ENCODE measurements at places on chromosomes 5 and 9.

DNA sequence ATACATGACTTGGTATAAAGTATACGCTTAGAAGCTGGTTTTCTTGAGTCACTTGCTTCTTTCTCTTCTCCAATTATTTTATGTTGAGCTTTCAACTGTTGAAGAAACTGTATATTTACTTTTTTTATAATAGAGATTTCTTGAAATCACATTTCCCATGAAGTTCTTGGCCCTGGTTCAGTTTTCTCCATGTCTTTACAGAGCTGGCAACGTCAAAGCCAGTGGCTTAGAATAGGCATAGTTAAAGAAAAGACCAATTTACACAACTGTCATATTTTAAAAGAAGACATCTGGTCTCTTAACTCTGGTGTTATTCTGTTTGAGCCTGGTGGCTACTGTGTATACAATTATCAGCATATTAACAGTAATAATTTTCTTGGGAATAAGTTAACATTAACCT, 1249.3 kb downstream of the CDH12 start:
- DNase-seq = no peak

- DNase-seq = no peak
Measured at GRCh38 chr5:115374057-115374775, 77.8 kb upstream of the CCDC112 start.

GRCh38 chr9:71795097-71795813, 26.9 kb upstream of the CEMIP2 start:
- DNase-seq = no peak

DNA sequence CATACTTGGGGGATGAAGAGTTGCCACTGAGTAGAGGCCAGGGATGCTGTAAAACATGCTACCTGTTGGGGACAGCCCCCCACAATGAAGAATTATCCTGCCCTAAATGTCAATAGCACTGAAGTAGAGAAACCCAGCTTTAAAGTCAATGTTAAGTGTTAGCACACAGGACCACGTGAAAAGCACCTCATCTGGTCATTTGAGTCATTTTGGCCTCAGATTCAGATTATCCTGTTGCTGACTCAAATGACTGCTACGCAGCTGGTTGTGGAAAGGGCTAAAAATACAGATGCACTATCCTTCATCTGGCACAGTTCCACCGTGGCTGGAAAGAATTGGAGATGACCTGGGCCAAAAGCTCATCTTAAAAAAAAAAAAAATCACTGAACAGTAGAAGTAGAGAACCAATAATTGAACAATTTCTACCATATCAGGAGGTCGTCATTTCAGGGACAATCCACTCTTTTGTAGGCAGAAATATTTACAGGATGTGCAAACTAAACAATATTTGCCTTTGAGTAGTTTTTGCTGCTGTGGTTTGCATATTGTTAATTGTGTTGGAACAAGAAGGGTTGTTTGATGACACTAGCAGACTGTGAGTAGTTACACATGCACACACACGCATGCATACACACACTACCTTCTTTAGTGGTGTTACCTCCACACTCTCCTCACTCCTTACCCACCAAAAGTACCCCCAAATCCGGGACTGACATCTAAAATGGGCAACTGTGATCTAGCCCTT, 195.3 kb upstream of the KLF9 start:
- DNase-seq = no peak

DNA sequence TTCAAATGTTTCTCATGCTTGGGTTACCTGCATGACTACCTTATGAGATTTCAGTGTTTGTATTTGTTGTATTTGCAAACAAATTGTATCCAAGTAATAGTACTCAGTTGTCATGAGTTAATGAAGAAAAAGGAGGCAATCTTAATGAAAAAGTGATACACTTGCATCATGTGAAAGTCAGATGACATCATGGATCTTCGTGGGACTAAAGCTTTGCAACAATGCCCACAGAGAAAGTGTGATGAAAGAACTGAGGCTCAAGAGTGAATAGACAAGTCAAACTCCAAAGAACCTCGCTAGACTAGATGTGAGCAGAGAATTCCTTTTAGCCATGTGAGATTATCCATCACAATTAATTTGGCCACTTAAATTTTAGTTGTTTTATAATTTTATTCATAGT, 75.4 kb upstream of the ADRB2 start:
- DNase-seq = no peak

DNA sequence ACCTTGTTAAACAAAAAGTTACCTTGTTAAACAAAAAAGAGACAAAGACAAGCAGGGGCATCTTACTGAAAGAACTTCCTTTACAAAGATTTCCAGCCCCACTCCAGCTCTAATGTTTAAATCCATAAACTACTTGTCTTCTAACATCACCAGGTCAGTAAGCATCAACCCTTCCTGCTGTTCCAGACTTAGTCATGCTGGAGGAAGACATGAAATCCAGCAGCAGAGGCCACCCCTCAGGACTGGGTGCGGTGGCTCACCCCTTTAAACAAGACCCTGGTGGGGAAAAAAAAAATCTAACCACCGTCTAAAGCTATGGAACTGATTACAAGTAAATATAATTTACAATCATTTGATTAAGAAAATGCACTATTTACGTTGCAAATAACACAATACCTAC, 9.1 kb downstream of the PDCL start:
- no peak for DNase-seq

DNA sequence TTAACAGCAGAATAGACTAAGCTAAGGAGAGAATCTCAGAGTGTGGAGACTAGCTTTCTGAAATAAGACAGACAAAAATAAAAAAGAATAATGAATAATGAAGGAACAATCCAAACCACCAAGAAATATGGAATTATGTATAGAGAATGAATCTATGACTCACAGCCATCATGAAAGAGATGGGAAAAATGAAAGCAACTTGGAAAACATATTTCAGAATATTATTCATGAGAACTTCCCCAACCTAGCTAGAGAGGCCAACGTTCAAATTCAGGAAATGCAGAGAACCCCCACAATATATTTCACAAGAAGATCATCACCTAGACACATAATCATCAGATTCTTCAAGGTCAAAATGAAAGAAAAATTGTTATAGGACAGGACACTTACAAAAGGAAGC, 349.0 kb upstream of the MPDZ start:
- no peak for DNase-seq

DNA sequence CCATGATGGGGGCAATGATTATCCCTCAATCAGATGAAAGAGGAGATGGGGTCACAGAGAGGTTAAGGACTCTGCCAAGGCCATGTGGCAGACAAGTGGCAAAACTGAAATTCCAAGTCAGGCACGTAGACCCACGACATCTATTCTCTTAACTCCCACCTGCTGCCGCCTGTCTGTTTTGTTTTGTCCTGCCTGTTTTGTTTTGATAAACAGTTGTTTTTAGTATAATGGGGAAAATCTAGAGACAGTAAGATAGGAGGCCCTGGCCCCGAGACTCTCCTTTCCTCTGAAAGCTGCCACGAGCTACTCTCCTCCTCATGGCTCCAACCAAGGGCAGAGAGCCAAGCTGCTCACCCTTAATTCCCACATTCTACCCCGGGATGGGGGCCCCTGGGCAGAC, 4.9 kb downstream of the FSTL4 start:
- no peak for DNase-seq

DNA sequence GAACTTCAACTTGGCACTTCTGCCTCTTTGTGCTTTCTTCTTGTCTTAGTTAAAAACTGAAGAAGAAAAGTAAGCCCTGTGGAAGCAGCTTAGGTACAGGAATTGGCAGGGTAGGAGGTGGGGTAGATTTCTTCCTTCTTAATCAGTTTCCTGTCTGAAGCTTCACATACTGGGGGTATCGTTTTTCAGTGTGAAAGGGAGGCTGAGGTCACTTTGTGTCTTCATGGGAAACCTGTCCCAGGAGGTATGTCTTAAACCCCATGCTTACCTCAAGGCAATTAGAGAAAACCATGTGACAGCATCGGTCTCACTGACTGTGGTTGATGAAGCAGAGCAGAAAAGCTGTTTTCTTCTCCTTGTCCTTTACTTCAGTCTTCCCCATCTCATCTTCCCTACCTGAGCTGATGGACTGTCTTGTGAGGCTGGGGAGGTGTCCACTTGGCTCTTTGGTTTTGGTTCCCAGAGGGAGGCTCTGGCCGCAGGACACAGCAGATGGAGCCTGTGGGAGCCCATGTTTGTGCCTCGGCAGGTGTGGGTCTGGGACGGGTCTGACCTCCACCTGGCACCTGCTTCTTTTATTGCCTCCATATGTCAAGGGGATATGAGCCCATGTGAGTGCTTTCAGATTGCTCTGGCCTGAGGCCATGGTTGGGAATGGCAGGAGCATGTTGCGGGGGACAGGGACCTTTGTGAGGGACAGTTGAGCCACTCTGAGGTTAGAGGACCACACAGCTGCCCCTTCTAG, 47.0 kb downstream of the SH3GL2 start:
- DNase-seq = no peak

GRCh38 chr5:58891086-58891970, 308.5 kb downstream of the RAB3C start:
- peak; percentile 37 for DNase-seq

DNA sequence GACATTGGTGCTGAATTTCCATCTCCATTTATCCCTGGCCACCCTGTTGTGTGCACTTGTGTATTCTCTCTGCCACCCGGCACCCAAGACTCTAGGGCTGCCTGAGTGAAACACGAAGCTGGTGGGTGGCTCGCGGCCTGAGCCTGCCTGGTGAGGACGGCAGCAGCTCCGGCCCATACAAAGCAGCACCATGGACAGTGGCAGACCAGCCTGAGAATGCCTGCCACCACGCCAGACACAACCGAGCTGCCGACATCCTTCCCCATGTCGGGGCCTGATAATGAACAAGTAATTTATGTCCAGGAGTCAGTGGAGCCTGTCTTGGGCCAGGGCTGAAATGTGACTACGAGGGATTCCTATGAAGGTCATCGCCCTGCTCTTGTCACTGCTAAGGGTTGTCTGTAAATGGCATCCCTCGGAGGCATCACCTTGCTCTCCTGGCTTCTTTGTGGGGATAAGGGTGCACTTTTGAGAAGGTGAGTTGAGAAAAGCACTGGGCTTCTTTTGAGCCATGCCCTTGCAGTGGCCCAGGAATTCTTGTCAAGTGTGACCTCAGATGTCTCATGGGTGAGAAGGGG, 175.7 kb downstream of the MELK start:
- DNase-seq = no peak

DNA sequence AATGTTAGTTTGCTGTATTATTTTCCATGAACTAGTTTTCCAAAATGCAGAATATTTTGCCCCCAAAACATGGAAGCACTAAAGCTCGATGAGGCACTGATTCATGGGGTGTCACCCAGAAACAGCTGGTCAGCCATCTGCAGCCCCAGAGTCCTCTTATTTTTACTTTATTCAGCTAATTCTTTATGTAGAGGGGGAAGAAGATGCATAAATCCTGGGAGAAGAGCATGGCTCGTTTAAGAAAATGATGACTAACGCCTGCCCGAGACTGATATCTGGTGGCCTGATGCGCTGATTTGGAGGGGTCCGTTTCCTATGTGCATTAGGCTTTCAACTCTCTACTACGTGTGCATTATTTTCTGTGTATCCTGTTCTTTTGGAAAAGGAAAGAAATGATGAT, 390.3 kb upstream of the MEF2C start:
- DNase-seq = no peak

DNA sequence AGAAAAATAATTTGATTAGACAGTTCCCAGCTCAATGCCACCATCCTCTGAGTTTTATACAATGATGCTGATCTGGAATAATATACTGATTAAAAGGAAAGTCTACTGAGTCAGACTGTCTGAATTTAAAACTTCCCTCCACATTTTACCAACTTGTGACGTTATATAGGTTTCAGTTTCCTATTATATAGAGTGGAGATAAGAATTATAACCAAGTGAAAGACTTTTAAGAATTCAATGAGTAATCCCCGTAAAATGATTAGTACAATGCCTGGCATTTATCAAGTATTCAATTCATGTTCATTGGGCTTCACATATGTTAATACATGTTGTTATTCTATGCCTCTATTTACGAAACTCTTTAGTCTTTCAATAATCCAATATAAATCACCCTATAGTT, 166.0 kb downstream of the CDH9 start:
- no peak for DNase-seq

DNA sequence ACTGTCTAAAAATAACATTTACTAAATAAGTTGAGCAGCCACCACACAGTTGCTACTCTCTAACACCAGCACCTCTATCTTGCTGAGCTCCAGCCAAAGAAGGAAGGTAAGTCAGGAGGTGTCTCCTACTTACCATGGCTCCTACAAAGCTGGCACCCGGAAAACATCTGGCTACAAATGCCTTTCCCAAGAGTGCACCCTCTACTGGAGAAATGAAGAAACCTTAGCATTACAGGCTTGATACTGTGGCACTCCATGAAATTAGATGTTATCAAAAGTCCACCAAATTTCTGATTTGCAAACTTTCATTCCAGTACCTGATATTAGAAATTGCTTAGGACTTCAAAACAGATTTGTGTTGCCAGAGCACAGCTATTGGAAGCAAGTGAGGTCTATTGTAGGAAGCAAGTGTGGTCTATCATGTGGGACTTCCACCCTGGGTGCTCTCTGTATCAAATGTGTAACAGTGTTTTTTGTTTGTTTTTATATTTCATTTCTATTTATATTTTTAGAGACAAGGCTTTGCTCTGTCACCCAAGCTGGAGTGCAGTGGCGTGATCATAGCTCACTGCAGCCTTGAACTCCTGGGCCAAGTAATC, 25.7 kb upstream of the RFK start:
- no peak for DNase-seq

DNA sequence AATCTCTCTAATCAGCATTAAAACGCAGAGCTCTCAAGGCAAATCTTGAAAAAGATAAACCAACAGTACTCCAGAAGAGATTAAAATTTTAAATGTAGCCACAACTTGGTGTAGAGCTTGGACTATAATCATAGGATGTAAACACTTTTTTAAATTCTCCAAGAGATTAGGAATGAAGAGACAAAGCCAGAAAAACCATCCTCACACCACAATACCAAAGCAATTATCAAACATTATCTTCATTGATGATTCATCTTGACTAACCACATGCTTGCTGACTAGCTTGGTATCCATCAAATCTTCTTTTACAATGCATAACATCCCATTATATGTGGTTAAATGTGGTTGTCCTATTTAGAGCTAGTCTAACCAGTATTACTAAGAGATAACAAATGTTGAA, 815.1 kb downstream of the TLE1 start:
- no peak for DNase-seq

- no peak for DNase-seq
Measured at GRCh38 chr9:136943291-136944211, 987 bp downstream of the FBXW5 start.

DNA sequence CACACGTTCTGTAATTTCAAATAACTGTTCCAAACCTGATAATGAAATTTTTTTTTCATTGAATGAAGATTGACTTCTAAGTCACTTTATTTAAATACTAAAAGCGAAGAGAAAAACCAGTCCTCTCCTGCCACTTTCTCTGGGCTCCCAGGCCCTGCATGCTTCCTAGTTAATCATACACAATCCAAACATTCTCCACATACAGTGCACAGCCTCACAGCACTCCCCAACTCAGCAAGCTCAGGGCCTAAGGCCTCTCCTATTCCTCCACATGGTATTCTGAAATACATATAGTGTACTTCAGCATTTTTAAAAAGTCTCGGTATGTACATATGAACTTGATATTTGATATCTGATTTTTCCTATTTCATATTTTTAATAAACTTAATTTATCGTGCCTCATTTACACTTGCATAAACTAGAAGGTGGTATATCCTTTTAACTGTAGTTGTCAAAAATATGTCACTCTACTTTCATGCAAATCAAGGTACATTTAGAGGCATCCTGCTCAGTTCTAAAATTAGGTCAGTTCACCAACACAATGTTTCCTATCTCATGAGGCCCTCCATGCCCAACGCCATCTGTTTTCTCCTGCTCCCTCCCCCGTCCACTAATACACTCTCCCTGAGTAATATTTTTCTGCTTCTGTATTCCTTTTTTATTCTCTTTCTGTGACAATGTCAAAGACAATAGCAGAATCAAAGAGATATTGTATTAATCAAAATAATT, 206.7 kb downstream of the ARRDC3 start:
- DNase-seq = no peak

- no peak for DNase-seq
Measured at GRCh38 chr9:101477736-101478135, 42.2 kb upstream of the ALDOB start.
